ENCODE measurements at places on chromosomes 1 and 21.

- no peak overlapping the region for H3K4me3 ChIP-seq
- H3K27me3 ChIP-seq, result peaks cover under 1% of the 10 kb centered on the region
- no peaks in the 10 kb centered on the region for H3K4me1 ChIP-seq
These were observed 3.7 kb downstream of the TCHH start for GRCh38 chr1:152111515-152111968.

GRCh38 chr1:111553196-111553595 is 49.8 kb upstream of the ADORA3 start:
- no peak overlapping the region for H3K4me3 ChIP-seq
- DNase-seq, result no peak
- no peaks in the 10 kb centered on the region for H3K27me3 ChIP-seq
- no peak overlapping the region for H3K27ac ChIP-seq
- H3K36me3 ChIP-seq, result no peaks in the 10 kb centered on the region

- peaks cover 39% of the 10 kb centered on the region for H3K4me1 ChIP-seq
- no peak for DNase-seq
- no peak overlapping the region for H3K27ac ChIP-seq
- peaks cover 7% of the 10 kb centered on the region for H3K27me3 ChIP-seq
These were observed 20.7 kb upstream of the PDIK1L start for GRCh38 chr1:26090893-26091292.

GRCh38 chr1:179881642-179882252 is 338 bp upstream of the TOR1AIP1 start:
- no peak for DNase-seq
- H3K4me3 ChIP-seq, result peak overlapping the region; percentile 97
- H3K27me3 ChIP-seq, result peaks cover 3% of the 10 kb centered on the region
- peak overlapping the region; percentile 100 for H3K27ac ChIP-seq
- peaks cover 50% of the 10 kb centered on the region for H3K4me1 ChIP-seq

- no peak for DNase-seq
- peaks cover 30% of the 10 kb centered on the region for H3K27me3 ChIP-seq
- H3K27ac ChIP-seq, result no peak overlapping the region
- no peak overlapping the region for H3K4me3 ChIP-seq
- peaks cover 12% of the 10 kb centered on the region for H3K4me1 ChIP-seq
- H3K36me3 ChIP-seq, result no peaks in the 10 kb centered on the region
These were observed 69.8 kb downstream of the TNR start for GRCh38 chr1:175673371-175674150.

DNA sequence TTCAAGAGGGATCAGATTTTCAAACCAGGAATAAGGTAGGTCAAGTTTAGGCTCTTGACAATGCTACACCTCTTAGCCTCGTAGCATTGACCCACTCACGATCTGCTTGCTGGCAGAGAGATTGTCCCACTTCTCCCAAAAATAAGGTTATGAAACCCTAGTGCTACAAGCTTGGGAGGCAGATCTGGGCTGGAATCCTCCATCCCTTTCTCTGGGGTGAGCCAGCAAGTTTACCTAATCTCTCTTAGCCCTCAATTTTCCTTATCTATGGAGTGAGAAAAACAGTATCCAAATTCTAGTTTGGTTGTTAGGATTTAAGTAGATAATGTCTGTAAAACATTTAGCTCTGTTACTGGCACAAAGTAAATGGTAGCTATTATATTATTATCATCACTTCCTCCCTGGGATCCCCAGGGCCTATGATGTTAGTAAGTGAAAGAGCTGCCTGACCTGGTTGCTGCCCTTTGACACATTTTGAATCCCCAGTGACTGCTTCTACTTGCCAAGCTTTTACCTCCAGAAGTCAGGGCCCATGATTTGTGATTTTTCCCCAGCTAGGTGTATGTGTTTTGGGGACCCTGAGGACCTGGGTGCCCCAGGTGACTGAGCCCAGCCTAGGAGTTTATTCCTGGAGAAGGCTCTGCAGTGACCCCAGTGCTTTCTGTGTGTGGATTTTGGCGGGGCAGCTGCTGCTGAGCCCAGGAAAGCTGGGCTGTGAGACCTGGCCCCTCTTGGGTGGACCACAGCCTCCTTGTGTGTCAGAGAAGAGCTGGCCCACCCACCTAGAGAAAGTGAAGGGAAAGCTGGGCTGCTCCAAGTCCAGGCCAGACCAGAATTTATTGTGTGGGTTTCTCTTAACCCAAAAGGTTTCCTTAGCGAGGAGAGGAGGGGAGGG is 48.2 kb upstream of the VANGL1 start:
- H3K27me3 ChIP-seq, result no peaks in the 10 kb centered on the region
- H3K4me1 ChIP-seq, result peaks cover 18% of the 10 kb centered on the region
- peaks cover 5% of the 10 kb centered on the region for H3K36me3 ChIP-seq
- DNase-seq, result no peak
- no peak overlapping the region for H3K27ac ChIP-seq
- H3K4me3 ChIP-seq, result no peak overlapping the region

GRCh38 chr1:227944090-227944930 is 3.4 kb downstream of the WNT9A start:
- H3K36me3 ChIP-seq, result no peaks in the 10 kb centered on the region
- peaks cover 32% of the 10 kb centered on the region for H3K27me3 ChIP-seq
- no peak for DNase-seq
- peaks cover 48% of the 10 kb centered on the region for H3K4me1 ChIP-seq

DNA sequence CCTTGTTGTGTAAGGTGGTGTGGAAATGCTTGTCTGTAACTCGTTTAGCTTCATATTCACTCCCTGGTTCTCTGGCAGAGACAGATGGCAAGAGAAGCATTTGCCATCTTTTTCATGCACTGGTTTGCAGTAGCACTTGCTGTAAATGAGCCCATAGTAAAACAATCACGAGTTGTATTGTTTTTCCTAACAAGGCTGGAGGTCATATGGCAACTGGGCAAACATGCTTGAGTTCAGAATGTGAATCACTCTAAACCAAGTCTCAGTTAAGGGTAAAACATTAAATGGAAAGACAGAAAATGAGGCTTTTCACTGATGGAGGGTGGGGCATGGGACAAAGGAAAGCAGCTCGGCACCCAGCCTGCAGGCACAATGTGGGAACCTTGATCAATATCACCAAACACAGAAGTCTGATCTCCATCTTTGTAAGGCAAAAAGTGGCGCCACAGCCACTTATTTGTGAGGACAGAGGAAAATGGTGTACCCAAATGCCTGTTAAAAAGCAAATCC is 26.5 kb upstream of the LPAR3 start:
- no peak for DNase-seq
- H3K36me3 ChIP-seq, result no peaks in the 10 kb centered on the region
- H3K27ac ChIP-seq, result no peak overlapping the region
- peaks cover 10% of the 10 kb centered on the region for H3K27me3 ChIP-seq
- peaks cover 27% of the 10 kb centered on the region for H3K4me1 ChIP-seq

- peaks cover 16% of the 10 kb centered on the region for H3K4me1 ChIP-seq
- H3K27ac ChIP-seq, result no peak overlapping the region
- H3K27me3 ChIP-seq, result peaks cover 81% of the 10 kb centered on the region
- no peaks in the 10 kb centered on the region for H3K36me3 ChIP-seq
These were observed 475 bp upstream of the TDRD10 start for GRCh38 chr1:154501423-154502065.

- H3K4me3 ChIP-seq, result no peak overlapping the region
- H3K27me3 ChIP-seq, result peaks cover 12% of the 10 kb centered on the region
- no peak overlapping the region for H3K27ac ChIP-seq
These were observed 15.5 kb upstream of the USP24 start for GRCh38 chr1:55230659-55231058.

DNA sequence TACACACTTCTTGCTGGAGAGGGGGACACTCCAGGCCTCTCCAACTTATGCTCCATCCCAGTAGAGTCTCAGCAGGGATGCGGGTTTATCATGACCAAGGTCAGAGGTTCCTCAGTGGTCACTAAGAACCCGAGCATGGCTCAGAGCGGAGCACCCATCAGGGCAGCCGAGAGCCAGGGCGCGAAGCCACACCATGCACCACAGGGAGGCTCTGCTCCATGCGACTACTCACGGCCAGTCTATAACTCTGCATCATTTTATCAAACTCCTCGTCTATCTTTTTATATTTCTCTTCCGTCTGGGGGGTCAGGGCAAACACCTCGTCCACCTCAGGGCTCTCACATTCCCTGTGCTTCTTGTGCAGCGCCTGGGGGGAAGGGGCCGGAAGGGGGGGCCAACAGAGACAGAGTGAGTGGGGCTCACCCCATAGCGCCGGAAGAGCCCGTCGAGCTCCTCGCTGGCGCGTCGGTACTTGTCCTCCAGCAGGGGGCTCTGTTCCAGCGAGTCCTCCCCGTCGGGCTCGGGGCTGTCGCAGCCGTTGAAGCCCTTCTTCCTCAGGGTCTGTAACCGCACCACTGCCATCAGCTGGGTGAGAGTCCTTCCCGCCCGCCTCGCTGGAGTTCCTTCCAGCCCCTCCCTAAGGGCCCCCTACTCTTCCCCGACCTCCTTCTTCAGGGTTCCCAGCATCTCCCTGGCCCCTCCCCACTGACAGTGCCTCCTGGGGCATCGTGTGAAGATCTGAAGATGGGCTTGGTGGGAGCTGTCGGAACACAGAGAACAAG is 20.0 kb downstream of the MEF2D start:
- no peak overlapping the region for H3K4me3 ChIP-seq
- DNase-seq, result peak; percentile 78
- peaks cover 15% of the 10 kb centered on the region for H3K4me1 ChIP-seq
- peaks cover 14% of the 10 kb centered on the region for H3K27me3 ChIP-seq
- peaks cover 31% of the 10 kb centered on the region for H3K36me3 ChIP-seq

DNA sequence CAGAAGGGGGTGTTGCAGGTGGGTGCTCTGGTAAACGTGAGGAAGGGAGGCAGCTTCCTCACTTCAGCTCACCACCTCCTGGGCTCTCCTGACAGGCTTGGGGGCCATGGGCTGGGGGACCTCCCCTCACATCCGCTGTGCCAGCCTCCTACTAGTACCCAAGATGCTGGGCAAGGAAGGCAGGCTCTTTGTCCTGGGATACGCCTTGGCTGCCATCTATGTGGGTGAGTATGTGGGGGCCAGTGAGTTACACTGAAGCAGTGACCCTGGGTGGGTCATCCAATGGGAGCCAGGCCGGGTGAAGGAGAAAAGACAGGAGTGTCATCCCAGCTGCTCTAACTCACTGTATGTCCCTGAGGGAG is 5.7 kb downstream of the DCST1 start:
- H3K27ac ChIP-seq, result no peak overlapping the region
- no peak overlapping the region for H3K4me3 ChIP-seq
- peaks cover 17% of the 10 kb centered on the region for H3K27me3 ChIP-seq
- H3K36me3 ChIP-seq, result no peaks in the 10 kb centered on the region

GRCh38 chr1:64315402-64315801 is 112.0 kb downstream of the UBE2U start:
- peaks cover under 1% of the 10 kb centered on the region for H3K4me1 ChIP-seq
- no peaks in the 10 kb centered on the region for H3K36me3 ChIP-seq
- no peak overlapping the region for H3K4me3 ChIP-seq

GRCh38 chr1:52193985-52194384 is 52.1 kb downstream of the ZFYVE9 start:
- no peaks in the 10 kb centered on the region for H3K27me3 ChIP-seq
- H3K27ac ChIP-seq, result no peak overlapping the region
- no peak overlapping the region for H3K4me3 ChIP-seq
- no peaks in the 10 kb centered on the region for H3K4me1 ChIP-seq
- DNase-seq, result no peak
- H3K36me3 ChIP-seq, result peaks cover 15% of the 10 kb centered on the region

DNA sequence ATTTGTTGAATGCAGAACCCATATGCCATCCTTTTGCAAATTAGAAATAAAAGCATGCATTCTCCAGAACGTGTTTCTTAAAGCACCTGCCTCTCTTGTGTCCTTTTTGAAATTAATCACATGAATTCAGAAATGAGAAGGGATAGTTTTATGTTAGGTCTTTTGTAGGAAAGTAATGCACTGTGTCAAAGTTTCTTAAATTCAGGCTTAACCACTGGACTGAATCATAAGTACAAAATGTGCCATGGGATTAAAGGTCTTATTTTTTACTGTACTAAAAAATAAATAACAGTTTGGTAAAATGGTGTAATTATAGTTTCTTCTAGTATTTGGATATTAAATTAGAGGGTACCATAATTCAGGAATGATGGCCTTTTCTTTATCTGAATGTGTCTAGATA is 290.1 kb upstream of the USP25 start:
- no peaks in the 10 kb centered on the region for H3K27me3 ChIP-seq
- H3K4me3 ChIP-seq, result no peak overlapping the region
- peaks cover 20% of the 10 kb centered on the region for H3K36me3 ChIP-seq

- peaks cover 11% of the 10 kb centered on the region for H3K27me3 ChIP-seq
- no peak overlapping the region for H3K27ac ChIP-seq
- H3K4me1 ChIP-seq, result peaks cover 26% of the 10 kb centered on the region
- no peak overlapping the region for H3K4me3 ChIP-seq
- DNase-seq, result no peak
- no peaks in the 10 kb centered on the region for H3K36me3 ChIP-seq
These were observed 159.9 kb upstream of the RUNX1 start for GRCh38 chr21:35208810-35209517.

GRCh38 chr1:25369241-25369640 is 31.1 kb downstream of the TMEM50A start:
- peaks cover 22% of the 10 kb centered on the region for H3K4me1 ChIP-seq
- no peak overlapping the region for H3K27ac ChIP-seq
- H3K4me3 ChIP-seq, result no peak overlapping the region

DNA sequence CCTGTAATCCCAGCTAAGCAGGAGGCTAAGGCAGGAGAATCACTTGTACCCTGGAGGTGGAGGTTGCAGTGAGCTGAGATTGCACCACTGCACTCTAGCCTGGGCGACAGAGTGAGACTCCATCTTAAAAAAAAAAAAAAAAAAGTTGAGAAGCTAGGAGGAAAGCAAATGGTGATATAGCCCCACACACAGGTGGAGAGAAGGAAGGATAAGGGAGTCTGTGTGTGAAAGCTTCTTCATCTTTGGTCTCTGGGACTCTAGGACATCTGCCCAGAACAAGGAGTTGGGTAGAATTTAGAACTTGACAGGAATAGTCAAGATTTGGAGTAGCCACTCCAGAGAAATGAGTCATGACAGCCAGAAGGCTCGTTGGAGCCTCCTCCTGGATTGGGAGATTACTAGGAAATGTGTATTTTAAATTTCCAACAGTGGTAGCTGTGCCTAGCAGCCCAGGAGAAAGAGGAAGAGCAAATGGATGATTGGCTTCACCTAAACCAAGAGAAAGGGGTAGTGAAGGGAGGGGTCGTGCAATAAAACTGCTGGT is 19.9 kb downstream of the NPL start:
- no peak overlapping the region for H3K4me3 ChIP-seq
- no peak overlapping the region for H3K27ac ChIP-seq
- peaks cover 7% of the 10 kb centered on the region for H3K36me3 ChIP-seq
- no peak for DNase-seq
- H3K27me3 ChIP-seq, result peaks cover 5% of the 10 kb centered on the region

DNA sequence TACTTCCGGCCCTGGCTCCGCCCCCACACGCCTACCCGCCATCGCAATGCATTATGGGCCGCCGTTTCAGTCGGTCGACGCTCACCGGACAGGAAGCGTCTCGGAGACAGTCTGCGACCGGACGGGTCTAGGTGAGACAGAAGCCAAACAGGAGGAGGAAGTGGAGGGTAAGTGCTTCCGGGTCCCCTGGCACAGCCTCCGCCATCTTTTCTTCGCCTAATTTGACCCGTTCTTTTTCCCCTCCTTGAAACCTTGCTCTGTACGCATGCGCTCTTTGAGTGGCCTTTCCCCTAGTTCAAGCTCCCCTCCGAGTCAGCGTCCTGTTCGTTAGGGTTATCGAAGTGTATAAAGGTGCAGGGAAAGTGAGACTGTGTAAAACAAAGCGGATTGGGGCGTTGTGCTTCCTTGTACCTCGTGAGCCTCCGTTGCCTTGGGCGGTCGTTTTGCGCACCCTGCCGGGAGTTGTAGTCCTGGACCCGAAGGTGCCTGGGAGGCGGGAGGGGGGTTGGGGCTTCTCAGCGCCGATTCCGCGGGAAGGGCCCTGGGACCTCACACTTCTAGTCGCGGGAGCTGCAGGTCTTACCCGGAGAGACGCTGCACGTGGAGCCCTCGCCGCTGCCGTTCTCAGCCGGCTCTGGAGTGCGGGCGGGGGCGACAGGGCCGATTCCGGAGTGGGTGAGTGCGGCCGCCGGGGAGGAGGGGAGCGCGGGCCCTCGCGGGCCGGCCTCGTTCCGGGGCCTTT is at the start of the genes ATP5PF and GABPA:
Gene ATP5PF (minus strand): TSS at position 1 of the 742 bp plus-strand sequence. CDS start 5,110 bp downstream, outside the sequence.
Gene GABPA (plus strand): TSS at position 69 of the 742 bp plus-strand sequence. CDS start 6,627 bp downstream, outside the sequence.
- H3K4me3 ChIP-seq, result peak within 1 kb of the TSS; percentile 99
- peaks cover 6% of the 10 kb centered on the region for H3K27me3 ChIP-seq
- peak within 1 kb of the TSS; percentile 100 for H3K27ac ChIP-seq
- peaks cover 36% of the 10 kb centered on the region for H3K4me1 ChIP-seq
- peak; percentile 97 for DNase-seq
